ENCODE measurements at places on chromosomes 16 and 17.
A peak's percentile ranks its signal among the peaks of the same experiment; 100 is the strongest.

DNA sequence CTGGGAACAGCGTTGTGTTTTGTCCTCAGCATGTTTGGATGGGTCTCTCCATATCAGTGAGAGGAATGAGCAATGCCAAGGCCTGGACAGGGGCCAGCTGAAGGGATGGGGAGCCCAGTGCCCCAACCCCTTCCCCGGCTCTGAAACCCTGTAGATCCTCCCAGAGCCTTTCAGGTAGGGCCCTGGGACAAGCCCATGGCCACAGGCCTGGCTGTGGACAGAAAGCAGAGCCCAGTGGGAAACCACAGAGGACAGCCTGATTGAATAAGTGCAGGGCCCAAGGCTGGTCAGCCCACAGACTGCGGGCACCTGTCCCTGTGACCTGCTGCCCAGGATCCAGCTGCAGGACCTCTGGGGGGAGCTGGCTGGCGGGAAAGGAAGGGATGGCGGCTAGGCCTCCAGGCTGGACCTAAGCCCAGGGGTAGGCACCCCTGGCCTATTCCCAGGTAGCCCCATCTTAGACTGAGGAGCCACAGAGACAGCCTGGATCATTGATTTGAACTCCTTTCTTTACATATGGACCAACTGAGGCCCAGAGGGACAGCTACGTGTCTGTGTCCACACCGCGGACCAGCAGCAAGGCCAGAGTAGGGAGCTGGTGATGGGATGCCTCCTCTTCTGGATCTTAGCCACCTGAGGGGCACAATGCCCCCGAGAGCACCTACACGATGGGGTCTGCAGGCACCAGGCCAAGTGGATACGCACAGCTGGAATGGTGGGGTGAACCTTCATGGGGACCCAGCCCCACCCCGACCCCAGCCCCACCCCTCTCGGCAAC is 1.3 kb downstream of the CCDC102A start:
- no peak for DNase-seq

- no peak for DNase-seq
Measured at GRCh38 chr16:78794581-78795250, 695.3 kb downstream of the WWOX start.

DNA sequence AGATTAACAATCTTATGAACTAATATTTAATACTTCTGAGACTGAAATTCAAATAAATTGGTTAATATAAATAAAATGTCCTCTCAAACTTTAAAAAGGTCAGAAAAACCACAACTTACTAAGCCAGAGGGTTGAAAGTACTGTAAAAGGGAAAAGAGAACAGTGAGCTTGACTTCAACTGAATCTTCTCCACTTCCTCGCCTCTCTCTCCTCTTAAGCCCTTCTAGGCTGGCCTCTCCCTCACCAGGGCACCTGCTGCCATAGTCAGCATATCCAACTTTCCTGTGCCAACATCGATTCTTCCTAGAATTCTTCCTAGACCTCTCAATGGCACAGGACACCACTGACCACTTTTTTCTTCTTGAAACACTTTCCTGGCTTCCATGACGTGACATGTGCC is 19.4 kb downstream of the GNA13 start:
- DNase-seq, result no peak

GRCh38 chr16:2507052-2507659 is 6.6 kb upstream of the ATP6V0C start:
- DNase-seq, result no peak

- no peak for DNase-seq
Measured at GRCh38 chr17:69344939-69345338, 18.0 kb upstream of the ABCA5 start.

DNA sequence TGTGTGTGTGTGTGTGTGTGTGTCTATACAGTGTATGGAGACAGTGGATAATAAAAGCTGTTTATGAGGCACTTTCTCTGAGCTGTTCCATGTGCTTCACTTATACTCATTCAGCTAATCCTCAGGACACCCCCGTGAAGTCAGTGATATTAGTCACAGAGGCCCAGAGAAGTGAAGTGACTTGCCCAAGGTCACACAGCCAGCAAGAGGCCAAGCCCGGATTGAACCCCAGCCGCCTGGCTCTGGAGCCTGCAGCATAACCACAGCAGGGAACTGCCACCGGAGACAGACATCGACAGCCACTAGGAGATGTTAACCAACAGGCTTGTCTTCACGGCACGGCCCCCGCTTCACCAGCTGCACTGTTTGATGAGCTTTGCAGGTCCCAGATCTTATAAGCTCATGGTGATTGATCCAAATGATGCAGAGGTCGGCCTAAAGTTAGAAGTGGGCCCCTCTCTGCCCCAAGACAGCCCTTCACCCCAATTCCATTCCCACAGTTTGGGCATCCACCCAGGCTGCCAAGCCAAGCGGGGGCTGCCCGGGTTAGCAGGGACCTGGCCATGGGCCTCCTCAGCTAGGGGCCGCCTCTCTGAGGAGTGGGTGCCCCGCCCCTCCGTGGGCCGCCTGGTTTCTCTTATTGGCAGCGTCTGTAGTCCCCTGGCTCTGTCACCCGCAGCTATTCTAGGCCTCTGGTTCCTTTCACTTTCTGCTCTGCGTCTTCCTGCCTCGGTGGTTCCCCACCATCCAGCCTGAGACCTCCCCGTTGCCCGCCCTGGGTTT is 30.9 kb downstream of the SOCS1 start:
- DNase-seq, result peak; percentile 79

DNA sequence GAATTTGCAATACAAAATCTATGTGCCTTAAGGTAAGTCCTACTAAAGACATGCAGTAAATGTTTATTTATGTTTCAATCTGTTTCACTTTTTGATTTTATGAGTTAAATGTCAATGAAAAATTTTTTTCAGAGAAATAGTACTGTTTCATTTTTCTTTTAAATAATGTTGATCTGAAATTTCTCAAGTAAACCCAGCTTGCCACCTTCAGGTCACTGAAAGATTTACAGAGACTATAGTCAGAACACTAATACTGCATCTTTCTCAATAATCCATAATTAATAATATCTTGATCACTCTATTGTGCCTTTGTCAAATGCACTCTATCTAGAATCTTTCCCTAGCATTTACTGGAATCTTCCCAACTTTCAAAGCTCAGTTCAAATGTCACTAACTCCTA is 6.5 kb upstream of the DHX40 start:
- DNase-seq, result no peak

DNA sequence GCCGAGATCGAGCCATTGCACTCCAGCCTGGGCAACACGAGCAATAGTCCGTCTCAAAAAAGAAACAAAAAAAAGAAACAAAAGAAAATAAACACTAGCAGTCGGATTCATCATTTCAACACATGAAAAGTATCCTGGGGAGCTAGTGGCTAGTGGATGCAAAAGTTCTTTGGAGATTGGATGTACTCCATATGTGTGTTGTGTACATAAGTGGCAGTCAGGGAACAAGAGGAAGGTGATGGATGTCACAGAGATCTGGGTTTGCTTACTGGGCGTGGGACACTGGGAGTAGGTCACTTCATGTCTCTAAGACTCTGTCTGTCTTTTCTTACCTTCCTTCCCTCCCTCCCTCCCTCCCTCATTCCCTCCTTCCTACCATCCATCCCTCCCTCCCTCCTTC is 35.4 kb downstream of the MRC2 start:
- no peak for DNase-seq

GRCh38 chr16:68236826-68237242 is 907 bp upstream of the ESRP2 start:
- DNase-seq, result no peak

DNA sequence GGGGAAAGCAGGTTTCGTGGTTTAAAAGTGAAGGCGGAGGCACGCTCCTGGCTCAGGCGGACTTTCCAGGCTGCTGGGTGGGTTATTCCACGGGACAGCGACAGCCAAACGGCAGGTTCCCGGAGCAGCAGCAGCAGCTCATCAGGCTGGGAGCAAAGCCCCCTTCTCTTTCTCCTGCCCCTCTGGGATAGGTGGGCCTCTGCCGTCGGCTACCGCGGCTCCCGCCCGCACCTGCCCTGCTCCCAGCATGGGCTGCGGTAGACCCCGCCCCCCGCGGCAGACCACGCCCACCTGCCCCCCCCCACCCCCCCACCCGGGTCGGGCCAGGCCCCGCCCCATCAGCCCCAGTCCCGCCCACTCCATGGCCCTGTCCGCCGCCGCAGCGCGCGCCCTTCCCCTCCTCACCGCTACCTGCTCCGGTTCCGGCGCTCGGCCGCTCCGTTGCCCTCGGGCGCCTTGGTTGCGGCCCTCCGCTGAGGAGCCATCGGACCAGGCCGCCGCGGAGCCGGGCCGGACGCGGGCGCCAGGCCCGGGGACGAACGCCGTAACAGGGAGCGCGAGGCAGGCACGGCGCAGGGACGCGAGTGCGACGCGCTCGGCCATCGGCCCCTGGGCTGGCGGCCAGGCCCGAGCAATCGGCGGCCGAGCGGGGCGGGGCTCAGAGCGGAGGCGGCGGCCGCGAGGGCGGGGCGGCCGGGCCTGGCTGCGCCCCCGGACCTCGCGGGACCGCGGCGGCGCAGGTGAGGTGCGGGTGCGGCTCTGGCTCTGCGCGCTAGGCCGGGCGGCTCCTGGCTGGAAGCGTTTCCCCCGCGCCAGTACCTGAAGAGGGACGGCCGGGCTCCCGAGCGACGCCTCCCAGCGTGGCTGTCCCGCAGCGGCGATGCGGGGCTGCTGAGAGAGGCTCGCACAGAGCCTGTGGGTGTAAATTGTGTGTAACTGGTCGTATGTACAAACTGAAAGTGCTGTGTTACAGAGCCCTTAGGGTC is at the start of the genes HEXD and OGFOD3:
Gene HEXD (plus strand): TSS at position 347 of the 986 bp plus-strand sequence. CDS start 1,453 bp downstream, outside the sequence.
Gene OGFOD3 (minus strand): TSS at position 586 of the 986 bp plus-strand sequence. CDS start 101 bp downstream, at position 485.
- DNase-seq, result peak; percentile 77

DNA sequence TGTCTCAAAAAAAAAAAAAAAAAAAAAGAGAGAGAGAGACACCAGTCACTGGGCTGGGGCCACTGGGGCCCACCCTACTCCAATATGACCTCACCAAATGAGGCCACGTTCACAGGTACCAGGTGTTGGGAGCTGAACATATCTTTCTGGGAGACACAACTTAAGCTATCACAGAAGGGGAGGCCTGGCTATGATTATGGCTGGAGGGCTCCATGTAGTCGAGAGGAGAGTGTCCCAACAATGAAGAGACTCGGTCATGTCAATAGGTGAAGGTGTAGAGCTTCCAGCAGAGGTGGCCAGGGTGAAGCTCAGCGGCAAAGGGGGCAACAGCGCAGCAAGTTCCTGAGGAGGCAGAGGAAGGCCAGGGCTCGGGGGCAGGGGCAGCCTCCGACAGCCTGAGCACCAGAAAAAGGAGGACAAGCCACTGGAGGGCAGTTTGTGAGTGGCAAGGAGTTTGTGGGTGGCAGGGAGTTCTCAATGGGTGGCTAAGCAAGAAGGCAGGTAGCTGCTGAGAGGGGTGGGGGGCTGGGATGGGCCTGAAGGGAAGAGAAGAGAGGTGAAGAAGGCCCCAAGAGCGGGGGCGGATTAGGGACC is 28.0 kb downstream of the ABCC3 start:
- DNase-seq, result no peak

- DNase-seq, result no peak
Measured at GRCh38 chr17:9120471-9120870, 99.2 kb downstream of the NTN1 start.

DNA sequence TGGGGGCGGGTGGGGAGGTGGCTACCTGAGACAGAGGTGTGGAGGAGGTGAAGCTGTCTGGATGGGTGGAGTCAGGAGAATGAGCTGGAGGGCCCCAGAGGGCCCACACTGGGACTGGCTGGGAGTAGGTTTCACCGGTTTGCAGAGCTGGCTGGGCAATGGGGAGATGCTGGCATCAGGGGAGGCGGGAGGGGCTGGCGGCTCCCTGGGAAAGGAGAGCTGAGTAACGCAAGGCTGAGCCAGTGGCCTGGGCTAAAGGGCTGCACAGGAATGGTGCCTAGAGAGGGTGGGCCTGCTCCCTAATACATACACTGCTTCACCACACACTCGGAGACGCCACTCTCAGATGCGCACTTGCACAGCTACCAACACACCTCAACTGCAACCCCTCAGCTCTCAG is 12.4 kb downstream of the P3H4 start:
- no peak for DNase-seq

DNA sequence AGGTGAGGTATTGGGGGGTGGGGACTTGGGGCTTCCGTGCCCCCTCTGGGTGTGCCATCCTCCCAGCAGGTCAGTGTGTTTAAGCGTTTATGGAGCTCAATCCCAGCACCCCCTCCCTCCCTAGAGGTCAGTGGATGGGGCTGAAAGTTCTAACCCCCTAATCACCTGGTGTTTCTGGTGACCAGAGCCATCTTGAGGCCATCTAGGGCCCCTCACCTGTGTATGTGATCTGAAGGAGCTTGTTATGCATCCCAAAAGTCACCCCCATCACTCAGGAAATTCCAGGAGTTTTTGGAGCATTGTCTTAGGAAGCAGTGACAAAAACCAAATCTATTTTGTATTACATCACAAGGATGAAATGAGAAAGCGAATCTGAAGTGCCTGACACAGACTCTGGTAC is 67.8 kb upstream of the NOL11 start:
- no peak for DNase-seq

DNA sequence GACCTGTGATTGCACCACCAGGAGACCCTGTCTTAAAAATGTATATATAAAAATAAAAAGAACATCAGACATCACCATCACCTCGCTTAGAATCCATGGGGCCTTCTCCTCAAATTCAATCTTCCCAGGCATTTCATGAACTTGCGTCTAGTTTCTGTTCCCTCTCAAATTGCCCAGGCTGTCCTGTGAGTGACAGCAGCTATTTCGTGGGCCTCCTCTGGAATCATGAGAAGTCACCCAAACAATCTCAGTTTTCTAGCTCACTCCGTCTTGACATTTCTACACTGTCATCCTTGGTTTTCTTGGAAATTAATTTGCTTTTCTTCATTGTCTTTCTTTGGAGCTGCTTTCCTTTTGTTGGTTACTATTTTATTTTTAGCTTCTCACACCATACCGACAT is 7.3 kb downstream of the SLC52A1 start:
- DNase-seq, result no peak

DNA sequence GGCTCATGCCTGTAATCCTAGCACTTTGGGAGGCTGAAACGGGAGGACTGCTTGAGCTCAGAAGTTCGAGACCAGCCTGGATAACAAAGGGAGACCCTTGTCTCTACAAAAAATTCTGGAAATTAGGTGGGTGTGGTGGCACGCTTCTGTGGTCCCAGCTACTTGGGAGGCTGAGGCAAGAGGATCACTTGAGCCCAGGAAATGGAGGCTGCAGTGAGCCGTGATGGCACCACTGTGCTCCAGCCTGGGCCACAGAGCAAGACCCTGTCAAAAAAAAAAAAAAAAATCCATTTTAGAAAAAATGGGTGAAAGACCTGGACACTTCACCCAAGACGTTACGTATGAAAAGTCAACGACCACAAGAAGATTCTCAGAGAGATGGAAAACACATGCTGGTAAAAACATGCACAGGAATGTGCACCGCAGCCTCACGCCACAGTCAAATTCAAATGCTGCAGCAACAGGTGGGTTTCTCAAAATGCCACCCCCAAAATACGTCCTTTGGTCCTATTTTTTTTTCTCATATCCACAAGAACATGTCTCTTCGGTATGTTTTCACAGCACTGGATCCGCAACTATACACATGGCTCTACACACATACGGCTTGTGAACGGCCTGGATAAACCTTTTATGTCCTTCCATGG is 17.1 kb downstream of the CSNK1D start:
- no peak for DNase-seq

All from stimulated activated CD8-positive, alpha-beta memory T cell treated with anti-CD3 and anti-CD28 coated beads, Interleukin-4, amount 100 ng/mL, for 24 hours (primary cell).